Stimulated activated CD4-positive, alpha-beta T cell treated with anti-CD3 and anti-CD28 coated beads, Interleukin-1b, Interleukin-23, amount 100 ng/mL, for 1 hour (primary cell): ENCODE measurements at places on chromosomes 12 and 14.

GRCh38 chr12:27257104-27257843 is 13.2 kb downstream of the STK38L start:
- DNase-seq: no peak

DNA sequence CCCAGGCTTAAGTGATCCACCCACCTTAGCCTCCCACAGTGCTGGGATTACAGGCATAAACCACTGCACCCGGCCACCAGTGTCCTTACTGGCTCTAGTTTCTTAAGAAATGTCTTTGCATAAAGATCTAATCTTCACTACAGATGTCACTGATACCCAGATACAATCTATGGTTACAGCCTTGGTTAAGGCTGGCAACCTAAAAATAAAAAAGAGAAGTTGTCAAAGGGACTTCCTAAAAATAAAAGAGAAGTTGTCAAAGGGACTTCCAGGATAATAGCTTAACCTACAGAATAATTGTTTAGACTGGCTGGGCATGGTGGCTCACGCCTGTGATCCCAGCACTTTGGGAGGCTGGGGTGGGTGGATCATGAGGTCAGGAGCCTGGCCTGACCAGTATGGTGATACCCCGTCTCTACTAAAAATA is 27.6 kb downstream of the ETFBKMT start:
- no peak for DNase-seq

- no peak for DNase-seq
Observed at GRCh38 chr14:22593189-22593588, 4.2 kb upstream of the DAD1 start.

GRCh38 chr12:76713986-76714385 is 49.9 kb upstream of the ZDHHC17 start:
- DNase-seq: no peak

DNA sequence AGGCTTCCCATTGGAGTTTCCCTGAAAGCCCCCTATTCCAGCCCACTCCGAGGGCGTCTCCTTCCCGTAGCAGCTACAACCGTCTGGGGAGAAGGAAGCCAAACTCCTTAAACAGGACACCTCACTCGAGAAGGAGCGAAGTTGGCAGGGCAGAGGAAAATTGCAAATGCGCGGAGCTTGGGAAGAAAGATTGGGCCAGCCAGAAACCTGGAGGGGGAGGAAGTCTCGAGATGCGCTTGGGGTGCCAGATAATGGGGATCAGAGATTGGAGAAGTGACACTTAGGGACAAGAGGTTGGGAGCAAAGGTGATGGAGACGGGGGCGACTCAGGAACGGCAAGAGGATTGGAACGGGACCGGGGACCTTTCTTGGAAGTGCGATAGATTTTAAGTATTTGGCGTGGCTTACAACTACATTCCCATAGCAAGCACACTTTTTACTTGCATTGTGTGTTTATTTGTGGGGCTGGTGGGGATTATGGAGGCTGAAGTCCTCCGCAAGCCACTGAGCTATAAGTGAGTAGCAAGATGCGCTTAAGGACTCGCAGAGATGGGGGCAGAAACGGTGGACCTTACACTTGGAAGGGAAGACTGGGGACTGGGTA is 926 bp downstream of the HRK start:
- DNase-seq: no peak

DNA sequence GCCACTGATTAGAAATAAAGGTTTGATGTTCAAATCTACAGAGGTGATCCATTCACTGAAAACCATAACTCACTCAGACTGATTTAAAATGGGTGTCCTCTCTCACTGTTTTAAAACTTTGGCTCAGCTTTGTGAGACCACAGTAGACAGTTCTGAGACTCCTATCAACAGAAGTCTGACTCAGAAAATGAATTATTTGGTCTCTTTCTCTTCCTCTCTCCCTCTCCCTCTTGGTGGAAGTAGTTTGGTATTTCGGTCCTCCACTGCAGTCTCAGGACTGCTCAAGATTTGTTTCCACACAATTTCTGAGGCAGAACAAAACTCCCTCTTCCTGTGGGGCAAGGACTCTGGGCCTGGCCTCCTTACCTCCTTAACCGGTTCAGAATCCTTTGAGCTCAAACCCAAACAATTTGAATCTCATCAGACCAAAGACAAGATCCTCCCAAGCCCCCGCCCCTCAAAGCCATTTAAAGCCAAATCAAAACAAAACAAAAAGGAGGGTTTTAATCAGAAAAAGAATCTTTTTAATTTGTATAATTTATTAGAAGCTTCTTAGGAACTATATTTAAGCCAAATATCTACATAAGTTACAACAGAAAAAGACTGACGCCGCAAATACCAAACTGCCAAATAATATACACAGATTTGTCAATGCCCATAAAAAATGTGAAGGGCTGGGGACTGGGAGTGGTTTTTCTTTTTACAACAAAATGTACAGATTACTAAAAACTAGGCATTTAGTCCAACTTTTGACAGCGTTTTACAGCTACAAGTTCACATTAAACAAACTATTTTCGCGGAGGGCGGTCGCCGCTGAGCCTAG is 3.9 kb downstream of the NKX2-1 start:
- no peak for DNase-seq

- no peak for DNase-seq
Observed at GRCh38 chr14:68076451-68076850, 256.9 kb downstream of the RAD51B start.

DNA sequence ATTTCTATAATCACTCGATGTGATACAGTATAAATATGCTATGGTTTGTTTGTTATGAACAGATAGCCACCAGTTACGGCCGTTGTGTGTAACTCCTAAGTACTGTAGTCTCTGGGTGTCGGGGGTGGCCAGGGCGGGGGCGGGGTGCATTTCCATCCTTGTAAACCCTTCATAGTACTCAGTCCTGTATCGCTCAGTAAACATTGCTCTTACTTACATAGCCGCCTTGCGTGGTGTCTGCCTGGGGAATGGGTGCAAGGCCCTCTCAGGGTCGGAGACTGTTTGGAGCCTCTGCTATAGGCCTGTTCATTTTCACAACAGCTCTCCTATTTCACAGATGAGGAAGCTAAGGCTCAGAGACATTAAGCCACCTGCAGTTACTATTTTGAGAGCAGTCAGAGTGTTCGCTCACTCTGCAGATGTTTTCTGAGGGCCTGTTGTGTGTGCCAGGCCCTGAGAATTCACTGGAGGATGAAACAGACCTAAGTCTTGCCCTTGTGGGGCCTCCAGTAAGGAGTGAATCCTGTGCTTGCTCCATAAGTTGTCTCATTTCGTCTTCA is 42.5 kb downstream of the JDP2 start:
- DNase-seq: no peak

- DNase-seq: no peak
Observed at GRCh38 chr14:25011095-25011494, 38.9 kb downstream of the STXBP6 start.

GRCh38 chr12:117587631-117588287 is 226.3 kb upstream of the NOS1 start:
- no peak for DNase-seq

GRCh38 chr12:56029666-56030293 is 8.9 kb downstream of the IKZF4 start:
- no peak for DNase-seq

- DNase-seq: no peak
Observed at GRCh38 chr12:121468499-121468801, 68.5 kb downstream of the RNF34 start.

DNA sequence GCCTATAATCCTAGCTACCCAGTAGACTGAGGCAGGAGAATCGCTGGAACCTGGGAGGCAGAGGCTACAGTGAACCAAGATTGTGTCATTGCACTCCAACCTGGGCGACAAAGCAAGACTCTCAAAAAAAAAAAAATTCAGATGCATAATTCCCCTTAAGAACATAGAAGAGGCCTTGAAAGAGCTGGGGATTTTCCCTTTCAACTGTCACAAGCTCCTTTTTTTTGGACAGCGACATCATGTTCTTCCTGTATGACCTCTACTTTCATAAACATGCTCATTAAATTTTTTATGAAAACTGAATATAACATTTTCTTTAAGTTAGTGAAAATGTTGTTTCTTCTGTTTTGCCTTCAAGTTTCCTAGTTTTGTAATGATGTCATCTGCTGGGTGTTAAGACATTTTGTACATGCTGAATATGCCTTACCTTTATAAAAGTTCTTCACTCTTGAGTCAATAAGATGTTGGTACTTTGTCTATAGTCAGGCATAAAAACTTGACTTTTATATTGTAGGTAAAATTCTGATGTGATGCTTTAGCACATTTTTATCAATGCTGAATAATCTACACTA is 76.0 kb downstream of the PTHLH start:
- DNase-seq: no peak

DNA sequence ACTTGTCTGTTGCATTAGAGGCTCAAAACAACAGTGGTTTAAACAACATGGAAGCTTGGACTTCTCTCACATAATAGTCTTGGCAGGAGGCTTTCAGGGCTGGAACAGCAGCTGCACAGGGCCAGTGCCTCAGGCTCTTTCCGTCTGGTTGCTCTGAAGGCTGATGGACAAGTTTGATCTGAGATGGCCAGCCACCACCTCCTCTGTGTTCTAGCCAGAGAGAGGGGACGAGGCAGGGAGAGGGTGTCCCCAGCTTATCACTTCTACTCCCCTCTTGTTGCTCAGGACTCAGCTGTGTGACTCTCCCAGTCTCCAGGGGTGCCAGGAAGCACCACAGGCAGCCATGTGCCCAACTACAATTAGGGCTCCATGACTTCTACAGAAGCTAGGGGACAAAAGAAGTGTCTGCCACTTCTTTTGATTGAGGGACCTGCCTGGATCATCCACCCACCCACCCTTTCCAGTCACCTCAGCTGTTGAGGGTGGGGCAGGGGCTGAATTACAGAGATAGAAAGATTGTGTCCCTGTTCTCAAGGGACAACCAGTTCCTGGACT is 46.6 kb downstream of the SMIM41 start:
- DNase-seq: no peak

DNA sequence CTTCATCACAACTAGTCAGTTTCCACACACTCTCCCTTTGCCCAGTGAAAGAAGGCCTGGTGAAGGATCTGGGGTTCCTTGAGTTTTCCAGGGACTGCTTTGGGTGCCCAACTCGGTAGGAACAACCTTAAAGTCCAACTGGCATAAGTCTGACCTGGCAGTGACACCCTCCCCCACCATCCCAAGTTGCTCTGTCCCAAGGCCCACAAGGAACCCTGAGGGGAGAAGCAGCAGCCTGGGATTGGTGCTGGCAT is 1.6 kb downstream of the KMT2D start:
- no peak for DNase-seq

- DNase-seq: no peak
Observed at GRCh38 chr12:59675461-59675860, 79.6 kb downstream of the SLC16A7 start.

DNA sequence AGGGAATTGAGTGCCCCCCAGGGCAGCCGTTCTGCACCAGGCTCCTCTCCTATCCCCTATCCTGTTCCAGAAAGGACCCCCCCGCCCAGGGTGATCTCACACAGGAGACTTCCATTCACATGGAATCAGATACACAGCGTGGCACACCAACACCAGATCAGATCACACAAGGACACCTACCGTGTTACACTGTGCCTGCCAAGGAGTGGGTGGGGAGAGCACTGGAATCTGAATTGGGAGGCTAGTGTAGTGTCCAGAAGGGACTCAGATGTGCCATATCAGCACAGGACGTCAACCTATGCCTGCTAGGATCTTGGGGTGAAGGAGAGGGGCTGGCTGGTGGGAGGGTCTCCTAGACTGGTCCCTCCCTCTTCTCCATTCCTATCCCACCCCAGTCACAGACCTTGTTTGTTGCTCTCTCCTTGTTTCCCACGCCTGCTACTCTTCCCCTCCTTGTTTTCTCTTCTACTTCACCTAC is 2.3 kb downstream of the PTMS start:
- DNase-seq: no peak

- no peak for DNase-seq
Observed at GRCh38 chr14:94397289-94398181, 9.1 kb upstream of the SERPINA1 start.

- DNase-seq: no peak
Observed at GRCh38 chr12:132455565-132455964, 34.4 kb upstream of the FBRSL1 start.

- DNase-seq: no peak
Observed at GRCh38 chr14:20998674-20999366, at the start of gene SLC39A2. SLC39A2 (plus strand) TSS chr14:20999293; CDS start chr14:20999447, 154 bp downstream.

DNA sequence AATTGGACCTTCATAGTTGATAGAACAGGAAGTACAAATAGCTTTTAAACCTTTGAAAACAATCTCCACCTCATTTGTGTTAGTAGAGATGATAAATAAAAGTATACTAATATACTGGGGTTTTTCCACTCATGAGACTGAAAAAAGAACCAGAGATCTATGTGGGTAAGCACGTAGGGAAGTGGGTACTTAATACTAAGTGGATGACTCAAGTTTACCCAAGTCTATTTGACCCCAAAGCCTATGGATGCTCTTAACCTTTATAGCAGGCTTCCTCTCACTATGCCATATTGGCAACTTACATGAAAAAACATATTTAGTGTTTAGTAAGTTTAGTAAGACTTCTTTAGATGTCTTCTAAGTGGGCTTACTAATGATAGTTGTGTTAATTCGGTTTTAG is 49.2 kb upstream of the CHPT1 start:
- no peak for DNase-seq

GRCh38 chr12:20120403-20120725 is 248.0 kb upstream of the PDE3A start:
- DNase-seq: no peak
